RWPE1 (cell line): ENCODE measurements at places on chromosomes 4 and X.

- DNase-seq, result no peak
Measured at GRCh38 chr4:153529646-153530045, 63.5 kb downstream of the TMEM131L start.

DNA sequence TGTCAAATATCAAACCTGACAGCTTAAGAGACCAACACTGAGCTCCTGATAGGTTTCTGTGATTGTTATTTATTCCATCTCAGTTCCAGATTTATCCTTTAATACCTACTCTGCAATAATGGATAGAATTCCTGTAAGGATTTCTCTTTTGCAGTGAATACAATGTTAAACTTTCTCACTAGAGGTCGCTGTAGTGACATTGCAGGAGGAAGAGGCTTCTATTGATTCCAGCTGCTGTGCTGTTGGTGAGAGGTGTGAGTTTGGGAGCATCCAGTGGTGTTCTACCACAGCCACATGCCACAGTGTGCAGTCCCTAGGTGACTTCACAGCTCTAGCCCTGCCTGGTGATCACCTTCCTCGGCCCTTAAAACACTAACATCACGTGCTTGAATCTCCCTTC lies 34.6 kb upstream of the DCAF8L2 start:
- DNase-seq, result peak; percentile 5

GRCh38 chr4:53804719-53805118 lies 213.4 kb upstream of the LNX1 start:
- peak; percentile 18 for DNase-seq

GRCh38 chr4:80532674-80533333 lies 197.3 kb downstream of the CFAP299 start:
- DNase-seq, result no peak

DNA sequence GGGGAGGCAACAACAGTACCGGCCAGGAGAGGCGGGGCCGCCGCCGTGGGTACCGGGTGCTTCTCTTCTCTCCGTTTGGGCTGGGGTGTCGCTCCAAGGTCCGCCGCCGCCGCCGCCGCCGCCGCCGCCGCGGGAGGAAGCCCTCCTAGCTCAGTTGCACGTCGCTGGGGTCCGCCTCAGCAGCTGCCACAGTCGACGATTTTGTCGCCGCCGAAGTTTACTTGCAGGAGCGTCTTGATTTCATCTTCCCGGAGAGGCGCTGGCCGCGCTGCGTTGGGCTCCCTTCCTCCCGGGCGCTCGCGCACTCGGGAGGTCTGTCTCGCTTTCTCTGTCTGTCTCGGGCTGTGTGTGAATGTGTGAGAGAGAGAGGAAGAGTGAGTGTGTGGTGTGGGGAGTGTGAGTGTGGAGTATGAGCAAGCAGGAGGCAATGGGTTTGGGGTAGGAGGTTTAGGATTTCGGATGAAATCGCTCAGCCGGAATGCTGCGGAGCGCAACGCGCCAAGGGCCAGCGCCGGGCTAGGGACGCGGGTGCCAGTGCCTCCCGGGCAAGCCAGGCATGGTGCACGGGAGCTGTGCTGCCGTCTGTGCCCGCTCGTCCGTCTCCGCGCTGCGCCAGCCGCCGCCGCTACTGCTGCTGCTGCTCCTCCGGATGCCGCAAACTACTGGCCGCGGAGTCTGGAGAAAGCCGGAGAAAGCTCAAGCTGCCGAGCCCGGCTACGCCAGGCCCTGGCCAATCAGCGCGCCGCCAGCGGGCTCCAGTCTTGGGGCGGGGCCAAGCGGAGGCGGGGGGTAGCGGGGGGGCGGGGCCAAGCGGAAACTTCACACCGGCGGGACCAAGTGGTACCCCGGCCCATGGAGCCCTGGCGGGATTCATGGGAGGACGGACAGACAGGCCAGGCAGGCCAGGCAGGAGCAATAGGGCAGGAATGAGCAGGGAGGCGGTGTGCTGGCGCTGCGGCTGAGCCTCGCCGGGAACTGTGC lies at the start of gene PCDH19:
Gene PCDH19, minus strand, starts transcription at position 664 of the 981 bp plus-strand sequence. CDS start 1,676 bp downstream, outside the sequence.
- peak; percentile 57 for DNase-seq

DNA sequence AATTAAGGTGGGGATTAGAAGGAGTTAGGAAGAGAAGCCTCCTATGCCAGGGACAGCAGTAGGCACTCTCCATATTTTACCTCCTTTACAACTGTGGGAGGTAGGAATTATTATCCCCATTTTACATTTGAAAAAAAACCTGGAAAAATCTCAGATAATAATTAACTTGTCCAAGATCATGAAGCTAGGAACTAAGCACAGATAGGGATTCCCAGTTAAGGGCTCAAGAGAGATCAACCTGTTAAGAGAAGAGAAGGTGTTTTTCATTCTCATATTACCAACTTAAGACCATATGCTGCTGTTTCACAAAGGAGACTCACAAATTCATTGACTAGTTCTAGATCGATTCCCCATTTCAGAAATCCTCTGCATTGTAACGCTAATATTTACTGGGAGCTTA lies 16.1 kb upstream of the FAM47E start:
- no peak for DNase-seq

- DNase-seq, result no peak
Measured at GRCh38 chr4:24701683-24702082, 93.7 kb upstream of the SOD3 start.

- peak; percentile 35 for DNase-seq
Measured at GRCh38 chr4:155353923-155354540, 22.7 kb downstream of the MAP9 start.

DNA sequence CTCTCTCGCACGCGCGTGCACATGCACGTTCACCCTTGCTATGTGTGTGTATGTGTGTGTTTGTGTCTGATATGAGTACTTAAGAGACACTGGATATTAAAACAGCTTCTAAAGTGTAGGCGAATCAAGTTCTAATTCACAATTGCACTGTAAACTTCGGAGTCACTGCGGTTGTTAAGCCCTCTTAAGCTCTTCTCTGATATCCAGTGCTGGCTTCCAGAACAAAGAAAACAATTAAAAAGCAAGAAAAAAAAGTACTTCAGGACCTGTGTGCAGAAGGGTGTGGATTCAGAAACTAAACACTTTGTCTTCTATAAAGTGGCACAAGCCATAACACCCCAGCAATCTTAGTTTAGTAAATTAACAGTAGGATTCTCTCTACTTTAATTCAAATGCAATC lies 300.2 kb downstream of the PCDH7 start:
- no peak for DNase-seq

DNA sequence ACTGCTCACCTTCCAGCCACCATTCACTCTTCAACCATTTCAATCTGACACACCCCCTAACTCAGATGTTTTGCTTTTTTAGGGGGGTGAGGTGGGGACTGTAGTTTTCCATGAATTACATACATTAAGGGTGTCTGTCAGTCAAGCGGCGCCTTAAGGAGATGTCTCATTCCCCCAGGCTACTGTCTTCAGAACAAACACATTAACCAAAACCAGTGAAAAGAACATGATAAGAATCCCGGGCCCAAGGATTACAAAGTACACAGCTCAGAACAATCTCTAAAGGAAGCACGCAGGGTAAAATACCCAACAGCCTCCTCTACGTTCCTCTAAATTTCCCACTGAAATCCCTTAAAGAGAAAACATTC lies 62.5 kb upstream of the IRF2 start:
- DNase-seq, result no peak

GRCh38 chrX:17030092-17030491 lies 83.6 kb downstream of the REPS2 start:
- no peak for DNase-seq

GRCh38 chr4:1470393-1470670 lies 64.1 kb upstream of the NKX1-1 start:
- no peak for DNase-seq

GRCh38 chrX:39726771-39727170 lies 371.0 kb downstream of the BCOR start:
- no peak for DNase-seq

- no peak for DNase-seq
Measured at GRCh38 chr4:102758241-102759160, 2.3 kb downstream of the MANBA start.

DNA sequence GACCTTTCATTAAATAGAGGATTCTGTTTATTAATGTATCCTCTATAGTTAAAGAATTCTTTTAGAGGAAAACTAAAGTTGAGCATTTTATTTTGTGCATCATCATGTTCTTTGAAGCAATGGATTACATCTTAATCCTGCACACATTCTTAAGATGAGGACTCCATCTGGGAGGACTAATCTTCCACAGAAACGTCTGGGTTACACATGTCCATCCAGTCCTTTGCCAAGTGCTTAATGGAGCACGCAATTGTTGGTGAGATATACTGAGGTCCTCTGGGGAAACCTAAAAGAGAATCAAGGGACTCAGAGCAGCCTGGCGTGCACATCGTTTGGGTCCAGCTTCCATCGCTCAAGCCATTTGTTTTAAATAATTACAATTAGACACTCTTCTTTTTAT lies 115.1 kb upstream of the SFRP2 start:
- no peak for DNase-seq

GRCh38 chr4:47664051-47664826 lies 173.6 kb downstream of the CORIN start:
- DNase-seq, result no peak

DNA sequence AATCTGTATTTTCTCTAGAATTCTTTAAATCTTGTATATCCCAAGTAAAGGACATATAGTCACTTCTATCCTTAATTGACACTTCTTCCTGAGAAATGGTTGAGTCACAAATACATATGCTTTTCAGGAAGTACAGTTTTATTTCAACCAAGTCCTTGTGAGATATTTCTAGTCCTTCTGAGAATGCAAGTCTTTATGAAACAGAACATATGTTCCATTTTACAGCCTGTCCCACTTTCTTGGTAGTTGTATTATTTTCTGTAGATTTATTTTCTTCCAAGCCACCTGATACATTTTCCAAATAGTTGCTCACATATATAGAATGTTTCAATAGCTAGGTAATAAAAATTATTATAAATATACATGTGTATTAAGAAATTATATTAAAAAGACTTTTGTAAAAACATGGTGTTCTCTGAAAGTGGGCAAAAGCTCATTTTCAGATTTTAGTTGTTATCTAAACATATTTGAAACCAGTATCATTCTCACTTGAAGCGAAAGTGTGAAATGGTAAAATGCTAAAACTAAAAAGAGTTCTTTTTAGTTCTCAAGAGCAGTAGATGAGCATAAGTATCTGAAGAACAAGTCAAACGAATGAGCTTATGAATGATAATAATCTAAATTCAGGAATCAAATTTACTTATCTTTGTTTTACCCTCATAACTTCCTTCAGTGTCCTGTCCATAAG lies 468.0 kb downstream of the EPHA5 start:
- no peak for DNase-seq

GRCh38 chr4:113540859-113541258 lies 220.7 kb downstream of the CAMK2D start:
- no peak for DNase-seq

- DNase-seq, result no peak
Measured at GRCh38 chr4:80183250-80184052, 13.9 kb upstream of the PRDM8 start.

DNA sequence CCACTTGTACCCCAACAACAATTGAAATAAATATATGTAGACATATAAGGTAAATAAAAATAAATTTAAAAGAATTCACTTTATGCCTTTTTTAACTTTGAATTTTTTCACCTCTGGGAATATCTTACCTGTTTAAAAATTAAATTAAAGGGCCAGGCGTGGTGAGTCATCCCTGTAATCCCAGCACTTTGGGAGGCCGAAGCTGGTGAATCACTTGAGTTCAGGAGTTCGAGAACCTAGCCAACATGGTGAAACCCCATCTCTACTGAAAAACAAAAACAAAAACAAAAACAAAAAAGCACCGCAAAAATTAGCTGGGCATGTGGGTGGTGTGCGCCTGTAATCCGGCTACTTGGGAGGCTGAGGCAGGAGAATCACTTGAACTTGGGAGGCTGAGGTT lies 164.8 kb downstream of the AASDH start:
- no peak for DNase-seq

GRCh38 chr4:2820216-2820982 lies 23.2 kb upstream of the ADD1 start:
- DNase-seq, result no peak

DNA sequence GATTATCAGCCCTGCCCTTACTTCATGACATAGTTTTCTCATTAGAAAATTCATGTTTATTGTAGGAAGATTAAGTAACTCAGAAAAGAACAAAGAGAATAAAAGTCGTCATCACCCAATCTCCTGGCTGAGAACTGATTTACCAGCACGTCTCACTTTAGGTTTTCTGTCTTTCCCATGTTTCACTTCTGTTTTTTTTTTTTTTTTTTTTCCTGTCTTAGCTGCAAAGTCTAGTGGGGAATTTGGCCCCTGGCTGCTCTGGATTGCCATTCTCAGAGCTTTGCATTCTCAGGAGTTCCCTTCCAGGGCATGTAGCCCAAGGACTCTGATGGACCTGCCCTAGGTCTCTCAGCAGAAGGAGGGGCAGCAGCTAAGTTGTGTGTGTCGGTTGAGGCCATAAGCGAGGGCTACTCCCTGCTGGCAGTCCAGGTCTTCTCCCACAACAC lies 57.8 kb downstream of the TMEM131L start:
- no peak for DNase-seq

DNA sequence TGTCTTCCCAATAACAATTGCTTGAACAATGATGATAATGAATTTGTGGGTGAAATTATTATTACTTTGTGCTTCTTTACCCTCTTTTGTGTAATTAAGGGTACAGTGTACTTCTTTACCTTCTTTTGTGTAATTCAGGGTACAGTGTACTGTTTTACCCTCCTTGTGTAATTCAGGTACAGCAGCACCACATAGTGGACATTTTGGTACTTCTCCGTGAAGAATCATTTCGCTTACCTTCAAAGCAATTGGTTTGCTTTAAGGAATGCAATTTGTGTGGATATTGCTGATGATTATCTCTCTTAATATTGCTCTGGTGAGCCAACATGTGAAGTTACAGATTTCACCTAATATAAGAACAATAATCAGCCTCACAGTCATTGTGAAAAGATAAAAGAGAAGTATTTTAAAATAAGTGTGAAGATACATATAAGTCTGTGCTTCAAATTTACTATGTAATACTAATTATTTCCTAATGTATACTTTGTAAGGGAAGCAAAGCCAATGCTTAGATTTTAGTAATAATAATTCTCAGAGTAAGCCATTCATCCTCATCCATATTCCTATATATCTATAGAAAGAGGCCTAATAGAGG lies 27.2 kb upstream of the SEC24B start:
- peak; percentile 56 for DNase-seq

DNA sequence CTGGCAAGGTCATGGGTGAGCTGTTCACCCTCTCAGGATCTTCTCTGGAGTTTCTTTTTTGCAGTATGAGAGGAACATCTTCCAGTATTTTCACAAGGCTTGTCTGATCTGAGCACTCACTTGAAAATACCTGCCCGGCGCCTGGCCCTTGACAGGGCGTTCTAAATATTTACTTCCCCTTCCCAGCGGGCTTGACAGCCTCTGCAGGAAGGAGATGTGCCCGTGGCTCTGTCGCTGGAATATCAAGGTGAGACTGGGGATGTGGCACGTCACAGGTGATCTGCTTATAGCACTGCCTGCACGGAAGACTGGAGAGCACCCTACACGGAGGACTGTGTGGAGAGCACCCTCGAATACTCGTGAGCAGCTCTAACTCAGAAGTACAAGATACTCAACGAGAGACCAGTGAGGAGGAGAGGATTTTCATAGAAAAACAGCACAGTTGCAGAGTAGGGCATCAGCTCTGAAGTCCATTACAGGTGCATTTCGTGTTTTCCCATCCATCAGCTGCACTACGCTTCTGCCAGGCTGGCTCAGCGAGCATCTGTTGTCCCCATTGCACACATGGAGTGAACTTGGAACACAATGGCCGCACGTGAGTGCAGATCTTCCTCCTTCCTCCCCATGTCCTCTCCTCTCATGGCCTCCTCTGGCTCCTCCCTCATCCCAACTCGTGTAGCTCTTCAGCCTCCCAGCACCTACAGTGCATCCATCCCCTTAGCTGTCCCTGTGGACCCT lies 32.1 kb downstream of the ZBTB49 start:
- no peak for DNase-seq

GRCh38 chrX:25025615-25026014 lies 9.8 kb upstream of the ARX start:
- no peak for DNase-seq
